ENCODE measurements at places on chromosomes 5 and 9.
A peak's percentile ranks its signal among the peaks of the same experiment; 100 is the strongest.

- peak; percentile 13 for DNase-seq
Observed at GRCh38 chr5:145697251-145697990, 137.7 kb downstream of the PRELID2 start.

- no peak for DNase-seq
Observed at GRCh38 chr5:152151113-152151512, 226.5 kb upstream of the GLRA1 start.

- peak; percentile 11 for DNase-seq
Observed at GRCh38 chr5:126656401-126657007, 55.8 kb downstream of the PHAX start.

- peak; percentile 35 for DNase-seq
Observed at GRCh38 chr9:21801683-21802417, 586 bp upstream of the MTAP start.

- DNase-seq = no peak
Observed at GRCh38 chr5:135930029-135930948, 24.5 kb downstream of the LECT2 start.

DNA sequence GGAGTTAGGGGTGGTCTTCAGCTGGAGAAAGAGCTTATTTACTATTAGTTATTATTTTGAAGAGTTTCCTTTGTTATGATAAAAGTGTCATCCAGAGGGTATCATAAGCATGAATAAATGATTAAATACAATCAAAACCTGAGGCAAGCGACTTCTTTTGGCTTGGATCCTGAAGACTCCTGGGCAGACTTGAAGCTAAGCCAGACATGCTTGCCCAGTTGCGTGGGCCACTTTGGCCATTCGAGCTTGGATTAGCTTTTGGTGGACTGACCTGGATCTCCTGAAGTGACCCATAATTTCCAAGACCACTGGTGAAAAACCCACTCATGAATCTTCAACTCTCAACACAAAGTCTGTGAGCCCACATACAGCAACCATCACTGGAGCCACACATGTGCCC, 335.8 kb downstream of the NR2F1-AS1 start:
- no peak for DNase-seq

DNA sequence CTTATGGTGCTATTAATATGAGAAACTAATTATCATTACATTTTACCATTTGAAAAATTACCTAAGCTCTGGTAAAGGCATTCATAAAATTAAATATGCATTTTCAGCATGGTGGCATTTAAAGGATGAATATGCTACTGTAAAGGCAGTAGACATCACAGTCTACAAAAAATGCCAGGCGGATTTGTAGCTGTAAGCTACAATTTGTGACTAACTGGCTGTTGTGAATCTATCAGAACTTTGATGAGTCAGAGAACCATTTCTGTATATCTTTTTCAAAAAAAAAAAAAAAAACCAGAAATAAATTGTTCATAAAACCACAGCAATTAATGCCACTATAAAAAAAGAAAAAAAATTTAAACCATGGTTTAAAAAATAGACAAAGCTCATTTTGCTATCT, 186.3 kb downstream of the NFIB start:
- DNase-seq = no peak

- DNase-seq = no peak
Observed at GRCh38 chr9:89695441-89695891, 90.7 kb downstream of the GADD45G start.

GRCh38 chr9:131635285-131635684, 90.0 kb downstream of the PRRT1B start:
- peak; percentile 78 for DNase-seq

GRCh38 chr5:143402553-143403333, 743 bp downstream of the NR3C1 start:
- peak; percentile 60 for DNase-seq

GRCh38 chr5:84287951-84288350, 96.7 kb downstream of the EDIL3 start:
- no peak for DNase-seq

DNA sequence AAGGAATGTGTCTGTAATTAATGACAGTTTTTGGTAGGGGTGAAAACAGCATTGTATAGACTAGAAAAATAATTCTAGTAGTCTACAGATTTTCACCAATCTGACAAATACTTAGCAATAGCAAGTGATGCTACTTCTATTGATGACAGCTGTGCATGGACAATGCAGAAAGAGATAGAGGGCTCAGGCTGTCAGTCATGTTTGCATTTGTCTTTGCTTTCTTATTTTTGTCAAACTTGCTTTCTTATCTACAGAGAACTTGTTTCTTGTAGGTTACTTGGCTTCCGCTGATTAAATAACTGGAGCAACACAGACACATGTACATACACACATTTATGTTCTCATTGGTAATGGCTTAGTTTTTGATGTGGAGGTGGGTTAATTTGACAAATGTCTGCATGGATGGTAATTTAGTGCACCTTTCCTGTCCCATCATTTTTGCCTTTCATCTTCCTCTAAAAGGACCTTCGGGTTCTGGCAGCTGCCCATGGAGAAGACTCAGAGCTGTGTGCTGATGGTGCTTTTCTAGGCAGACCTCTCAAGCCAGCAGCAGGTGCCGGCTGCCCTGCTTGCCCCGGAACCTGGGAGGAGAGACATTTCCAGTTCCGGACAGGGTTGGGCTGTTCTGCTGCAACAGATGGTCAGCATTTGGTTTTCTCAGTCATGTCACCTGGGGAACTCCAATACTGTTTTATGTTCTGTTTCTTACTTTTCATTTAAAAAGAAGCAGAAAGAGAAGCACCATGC, 28.8 kb downstream of the CAMK4 start:
- no peak for DNase-seq

- DNase-seq = no peak
Observed at GRCh38 chr9:91664663-91665062, 241.0 kb upstream of the NFIL3 start.

DNA sequence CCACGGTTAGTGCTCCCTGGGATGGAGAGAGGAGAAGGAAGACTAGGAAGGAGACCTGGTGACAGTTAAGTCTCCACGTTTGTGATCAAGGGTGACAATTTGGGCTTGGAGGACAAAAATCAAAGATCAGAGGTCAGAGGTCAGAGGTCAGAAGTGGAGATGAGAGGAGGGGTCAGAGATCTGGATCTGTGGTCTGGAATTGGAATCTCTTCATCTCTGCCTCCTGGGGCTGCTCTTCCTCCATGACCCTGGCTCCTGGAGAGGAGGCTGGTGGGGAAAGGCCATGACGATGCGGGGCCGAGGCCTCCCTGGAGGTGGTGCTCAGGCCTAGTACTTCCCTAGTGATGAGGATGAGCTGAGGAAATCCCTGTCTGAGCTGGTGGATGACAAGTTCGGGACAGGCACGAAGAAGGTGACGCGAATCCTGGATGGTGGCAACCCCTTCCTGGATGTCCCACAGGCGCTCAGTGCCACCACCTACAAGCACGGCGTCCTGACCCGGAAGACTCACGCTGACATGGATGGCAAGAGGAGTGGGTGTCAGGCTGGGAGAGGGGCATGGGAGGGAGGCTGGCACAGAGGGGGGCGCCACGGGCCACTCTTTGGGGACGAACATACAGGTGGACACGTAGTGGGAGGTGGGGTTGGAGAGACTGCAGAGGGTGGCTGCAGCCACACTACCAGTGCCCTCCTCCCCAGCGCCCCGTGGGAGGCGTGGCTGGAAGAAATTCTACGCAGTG, 41.0 kb downstream of the PSD2 start:
- DNase-seq = no peak

DNA sequence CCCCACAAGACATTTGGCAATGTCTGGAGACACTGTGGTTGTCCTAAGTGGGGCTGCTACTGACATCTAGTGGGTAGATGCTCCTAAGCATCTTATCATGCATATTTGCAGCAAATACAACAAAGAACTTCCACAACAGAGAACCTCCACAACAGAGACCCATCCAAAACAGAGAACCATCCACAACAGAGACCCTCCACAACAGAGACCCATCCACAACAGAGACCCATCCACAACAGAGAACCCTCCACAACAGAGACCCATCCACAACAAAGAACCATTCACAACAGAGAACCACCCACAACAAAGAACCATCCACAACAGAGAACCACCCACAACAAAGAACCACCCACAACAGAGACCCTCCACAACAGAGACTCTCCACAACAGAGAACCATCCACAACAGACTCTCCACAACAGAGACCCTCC, 32.8 kb downstream of the ARPC5L start:
- no peak for DNase-seq

DNA sequence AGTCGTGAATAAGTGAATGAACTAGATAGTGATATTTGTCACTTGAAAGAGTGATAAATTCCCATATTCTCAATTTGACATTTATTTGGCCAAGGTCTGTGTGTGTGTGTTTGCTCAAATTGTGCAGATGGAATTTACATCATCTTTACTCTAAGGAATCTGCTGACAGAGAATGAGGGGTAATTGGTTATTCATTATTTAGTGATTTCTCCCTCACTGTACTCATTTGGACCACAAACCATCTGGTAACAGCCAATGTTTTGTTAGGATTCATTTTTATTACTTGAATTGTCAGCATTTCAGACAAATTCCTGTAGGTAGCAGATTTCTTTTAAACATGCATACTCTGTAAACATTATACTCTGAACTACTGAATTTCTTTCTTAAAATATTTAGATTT, 15.6 kb downstream of the VCAN start:
- no peak for DNase-seq

- no peak for DNase-seq
Observed at GRCh38 chr5:159416438-159416837, 86.2 kb upstream of the IL12B start.

GRCh38 chr9:137096785-137097546, 10.2 kb downstream of the MAN1B1 start:
- no peak for DNase-seq

GRCh38 chr5:16886793-16887345, 49.2 kb downstream of the MYO10 start:
- DNase-seq = no peak

DNA sequence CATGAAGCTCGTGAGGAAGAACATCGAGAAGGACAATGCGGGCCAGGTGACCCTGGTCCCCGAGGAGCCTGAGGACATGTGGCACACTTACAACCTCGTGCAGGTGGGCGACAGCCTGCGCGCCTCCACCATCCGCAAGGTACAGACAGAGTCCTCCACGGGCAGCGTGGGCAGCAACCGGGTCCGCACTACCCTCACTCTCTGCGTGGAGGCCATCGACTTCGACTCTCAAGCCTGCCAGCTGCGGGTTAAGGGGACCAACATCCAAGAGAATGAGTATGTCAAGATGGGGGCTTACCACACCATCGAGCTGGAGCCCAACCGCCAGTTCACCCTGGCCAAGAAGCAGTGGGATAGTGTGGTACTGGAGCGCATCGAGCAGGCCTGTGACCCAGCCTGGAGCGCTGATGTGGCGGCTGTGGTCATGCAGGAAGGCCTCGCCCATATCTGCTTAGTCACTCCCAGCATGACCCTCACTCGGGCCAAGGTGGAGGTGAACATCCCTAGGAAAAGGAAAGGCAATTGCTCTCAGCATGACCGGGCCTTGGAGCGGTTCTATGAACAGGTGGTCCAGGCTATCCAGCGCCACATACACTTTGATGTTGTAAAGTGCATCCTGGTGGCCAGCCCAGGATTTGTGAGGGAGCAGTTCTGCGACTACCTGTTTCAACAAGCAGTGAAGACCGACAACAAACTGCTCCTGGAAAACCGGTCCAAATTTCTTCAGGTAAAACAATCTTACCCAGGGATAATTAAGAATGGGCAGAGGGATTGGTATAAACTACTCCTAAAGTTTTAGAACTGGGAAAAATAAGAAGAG, 12.9 kb downstream of the ITGA1 start:
- peak; percentile 62 for DNase-seq

DNA sequence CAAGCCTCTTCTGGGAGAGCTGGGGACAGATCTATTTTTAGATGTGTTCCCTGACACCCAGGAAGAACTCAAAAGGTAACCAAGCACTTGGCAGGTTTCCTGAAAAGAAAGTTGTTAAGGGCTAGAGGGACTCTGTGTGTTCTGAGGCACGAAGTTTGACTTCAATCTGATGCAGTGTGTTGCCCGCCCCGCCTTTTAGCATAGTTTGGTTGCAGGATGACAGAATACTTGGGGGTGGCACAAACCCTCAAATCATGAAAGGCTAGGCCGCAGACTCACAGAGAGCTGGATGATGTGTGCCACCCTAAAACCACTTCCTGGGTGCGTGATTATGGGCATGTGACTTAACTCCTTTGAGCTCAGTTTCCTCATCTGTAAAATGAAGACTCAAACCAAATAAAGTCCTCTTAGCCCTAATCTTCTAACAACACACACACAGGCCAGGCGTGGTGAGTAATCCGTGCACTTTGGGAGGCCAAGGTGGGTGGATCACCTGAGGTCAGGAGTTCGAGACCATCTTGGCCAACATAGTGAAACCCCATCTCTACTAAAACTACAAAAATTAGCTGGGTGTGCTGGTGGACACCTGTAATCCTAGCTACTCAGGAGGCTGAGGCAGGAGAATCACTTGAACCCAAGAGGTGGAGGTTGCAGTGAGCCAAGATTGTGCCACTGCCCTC, 12.8 kb upstream of the NDFIP1 start:
- DNase-seq = peak; percentile 78

DNA sequence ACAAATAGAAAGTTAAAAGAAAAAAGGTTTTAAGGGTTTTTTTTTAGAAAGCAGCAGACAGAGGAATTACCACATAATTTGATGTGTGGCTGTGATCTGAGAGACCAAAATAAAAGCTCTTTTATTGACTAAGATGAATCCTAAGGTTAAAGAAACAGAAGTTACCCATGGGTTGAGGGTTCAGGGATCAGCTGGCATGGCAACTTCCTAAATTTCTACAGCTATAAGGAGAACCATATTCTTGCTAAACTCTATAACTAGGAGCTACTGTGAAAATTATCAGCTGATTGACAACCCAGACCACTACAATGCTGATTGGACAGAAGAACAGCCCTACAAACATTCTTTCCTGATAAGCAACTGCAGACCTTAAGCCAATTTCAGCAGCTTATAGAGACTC, 40.2 kb downstream of the TMEM215 start:
- DNase-seq = no peak

GRCh38 chr5:80967500-80968181, 7.5 kb downstream of the RASGRF2 start:
- DNase-seq = no peak
